ENCODE measurements at places on chromosomes 5 and 9.

DNA sequence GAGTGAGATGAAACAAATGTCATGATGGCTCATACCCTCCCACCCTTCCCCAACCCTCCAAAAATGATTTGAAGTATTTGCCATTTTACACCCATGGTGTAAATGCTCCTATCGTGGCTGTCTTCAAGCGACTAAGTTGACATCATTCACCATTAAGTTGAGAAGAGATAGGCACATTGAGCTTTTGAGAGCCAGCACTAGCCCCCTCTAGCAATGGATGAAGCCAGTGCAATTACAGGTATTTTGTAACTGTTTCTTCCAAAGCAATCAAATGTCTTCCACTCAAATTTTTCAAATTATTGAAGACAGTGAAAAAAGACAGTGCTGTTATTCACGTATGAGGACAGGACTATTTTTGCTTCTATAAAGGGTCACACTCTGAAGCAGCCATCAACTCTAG is 371.5 kb upstream of the KLF4 start:
- DNase-seq, result no peak

DNA sequence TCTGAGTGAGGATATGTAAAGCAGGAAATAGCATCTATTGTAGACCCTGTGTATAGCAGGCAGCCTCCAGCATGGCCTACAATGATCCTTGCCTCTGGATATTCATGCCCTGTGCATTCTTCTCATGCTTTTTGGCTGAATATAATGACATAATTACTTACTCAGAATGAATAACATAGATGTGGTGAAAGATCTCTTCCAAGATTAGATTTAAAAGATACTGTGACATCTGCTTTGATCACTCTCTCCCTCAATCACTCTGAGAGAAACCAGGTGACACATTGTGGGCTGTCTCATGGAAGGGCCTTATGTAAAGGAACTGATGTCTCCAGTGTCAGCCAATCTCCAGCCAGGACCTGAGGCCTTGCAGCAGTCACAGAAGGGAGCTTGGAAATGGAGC is 376.7 kb downstream of the DNAH5 start:
- no peak for DNase-seq

DNA sequence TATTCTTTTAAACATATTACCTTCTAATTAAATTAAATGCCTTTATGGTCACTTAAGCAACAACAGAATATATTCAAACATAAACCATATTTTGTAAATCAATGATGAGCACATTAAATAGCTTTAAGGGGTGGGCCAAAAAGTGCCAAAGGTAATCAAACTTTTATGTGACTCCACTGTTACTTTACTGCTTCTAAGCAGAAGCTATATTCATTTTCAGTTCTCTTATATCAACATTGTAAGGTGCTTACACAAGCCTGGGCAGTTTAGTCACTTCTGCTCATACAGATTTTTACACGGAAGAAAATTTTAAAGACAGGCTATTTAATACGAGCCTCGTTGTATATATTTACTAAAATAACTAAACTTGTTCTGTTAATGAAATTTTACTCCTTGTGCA is 29.9 kb downstream of the RFX3 start:
- DNase-seq, result no peak

- no peak for DNase-seq
Measured at GRCh38 chr5:9151684-9152427, 394.0 kb downstream of the SEMA5A start.

- DNase-seq, result no peak
Measured at GRCh38 chr5:34941936-34942335, 12.6 kb downstream of the DNAJC21 start.

- DNase-seq, result no peak
Measured at GRCh38 chr5:56279979-56280378, 46.8 kb upstream of the ANKRD55 start.

Data from CD4-positive, alpha-beta T cell treated with Interferon gamma for 1 hour (primary cell).